ENCODE measurements at places on chromosomes 7 and 10. TPM values are rescaled to one million over a fixed set of nuclear protein-coding genes. Genes with fewer than 3 reads are reported as not detected.

- H3K36me3 ChIP-seq: no peaks in the 10 kb centered on the region
- peaks cover 10% of the 10 kb centered on the region for H3K27me3 ChIP-seq
- H3K4me3 ChIP-seq: no peak overlapping the region
- H3K27ac ChIP-seq: no peak overlapping the region
- no peak for DNase-seq
Observed at GRCh38 chr10:129025787-129026186, 441.3 kb upstream of the MGMT start.

GRCh38 chr7:82029236-82029913, 259.5 kb upstream of the HGF start:
- no peaks in the 10 kb centered on the region for H3K27me3 ChIP-seq
- no peaks in the 10 kb centered on the region for H3K36me3 ChIP-seq
- H3K27ac ChIP-seq: no peak overlapping the region
- DNase-seq: no peak
- H3K4me3 ChIP-seq: no peak overlapping the region
- H3K4me1 ChIP-seq: no peaks in the 10 kb centered on the region

DNA sequence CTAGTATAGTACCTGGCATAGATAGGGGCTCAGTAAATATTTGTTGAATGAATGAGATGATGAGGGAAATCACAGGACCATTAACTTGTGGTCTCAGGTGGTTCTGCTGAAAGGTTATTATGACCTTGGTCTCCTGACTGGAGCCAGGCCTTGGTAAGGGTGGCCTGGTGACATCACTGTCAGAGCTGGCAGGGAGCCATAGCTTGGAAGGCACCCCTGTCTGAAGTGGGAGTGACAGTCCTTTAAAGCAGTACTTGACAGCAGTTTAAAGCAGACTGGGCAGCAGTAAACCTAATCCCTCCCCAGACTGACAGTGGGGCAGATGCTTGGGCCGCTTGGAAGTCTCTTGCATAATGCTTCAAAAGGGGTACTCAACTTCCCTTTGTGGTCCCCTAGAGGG, 13.4 kb downstream of the DPCD start:
- H3K4me1 ChIP-seq: no peaks in the 10 kb centered on the region
- no peak overlapping the region for H3K27ac ChIP-seq
- no peak for DNase-seq
- no peaks in the 10 kb centered on the region for H3K36me3 ChIP-seq
- H3K4me3 ChIP-seq: no peak overlapping the region

DNA sequence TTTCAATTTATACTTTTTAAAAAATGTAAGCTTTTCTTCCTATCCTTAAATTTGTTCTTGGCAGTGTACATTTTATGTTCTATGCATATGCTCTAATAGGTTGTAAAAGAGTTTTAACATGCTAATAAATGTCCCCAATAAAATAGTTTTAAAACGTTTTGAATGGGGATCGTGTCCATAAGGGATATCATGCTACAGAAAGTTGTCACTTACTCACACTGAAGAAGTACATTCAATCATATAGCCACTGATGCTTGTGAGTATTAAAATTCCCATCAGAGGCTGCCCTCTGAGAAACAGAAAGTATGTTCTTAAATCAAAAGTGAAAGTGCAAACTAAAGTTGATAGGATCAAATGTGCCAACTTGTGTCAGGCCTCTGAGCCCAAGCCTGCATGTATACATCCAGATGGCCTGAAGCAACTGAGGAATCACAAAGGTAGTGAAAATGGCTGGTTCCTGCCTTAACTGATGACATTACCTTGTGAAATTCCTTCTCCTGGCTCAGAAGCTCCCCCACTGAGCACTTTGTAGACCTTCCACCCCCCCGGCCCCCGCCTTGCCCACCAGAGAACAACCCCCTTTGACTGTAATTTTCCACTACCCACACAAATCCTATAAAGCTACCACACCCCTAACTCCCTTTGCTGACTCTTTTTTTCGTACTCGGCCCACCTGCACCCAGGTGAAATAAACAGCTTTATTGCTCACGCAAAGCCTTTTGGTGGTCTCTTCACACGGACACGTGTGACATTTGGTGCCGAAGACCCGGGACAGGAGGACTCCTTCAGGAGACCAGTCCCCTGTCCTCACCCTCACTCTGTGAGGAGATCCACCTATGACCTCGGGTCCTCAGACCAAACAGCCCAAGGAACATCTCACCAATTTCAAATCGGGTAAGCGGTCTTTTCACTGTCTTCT, 877 bp upstream of the NOD1 start:
- H3K27ac ChIP-seq: peak overlapping the region; percentile 93
- peak; percentile 54 for DNase-seq
- H3K36me3 ChIP-seq: peaks cover 24% of the 10 kb centered on the region
- H3K4me3 ChIP-seq: peak overlapping the region; percentile 93

- no peaks in the 10 kb centered on the region for H3K27me3 ChIP-seq
- no peak overlapping the region for H3K4me3 ChIP-seq
- no peaks in the 10 kb centered on the region for H3K36me3 ChIP-seq
- H3K27ac ChIP-seq: no peak overlapping the region
- DNase-seq: no peak
Observed at GRCh38 chr7:137040745-137041144, 172.3 kb downstream of the CHRM2 start.

DNA sequence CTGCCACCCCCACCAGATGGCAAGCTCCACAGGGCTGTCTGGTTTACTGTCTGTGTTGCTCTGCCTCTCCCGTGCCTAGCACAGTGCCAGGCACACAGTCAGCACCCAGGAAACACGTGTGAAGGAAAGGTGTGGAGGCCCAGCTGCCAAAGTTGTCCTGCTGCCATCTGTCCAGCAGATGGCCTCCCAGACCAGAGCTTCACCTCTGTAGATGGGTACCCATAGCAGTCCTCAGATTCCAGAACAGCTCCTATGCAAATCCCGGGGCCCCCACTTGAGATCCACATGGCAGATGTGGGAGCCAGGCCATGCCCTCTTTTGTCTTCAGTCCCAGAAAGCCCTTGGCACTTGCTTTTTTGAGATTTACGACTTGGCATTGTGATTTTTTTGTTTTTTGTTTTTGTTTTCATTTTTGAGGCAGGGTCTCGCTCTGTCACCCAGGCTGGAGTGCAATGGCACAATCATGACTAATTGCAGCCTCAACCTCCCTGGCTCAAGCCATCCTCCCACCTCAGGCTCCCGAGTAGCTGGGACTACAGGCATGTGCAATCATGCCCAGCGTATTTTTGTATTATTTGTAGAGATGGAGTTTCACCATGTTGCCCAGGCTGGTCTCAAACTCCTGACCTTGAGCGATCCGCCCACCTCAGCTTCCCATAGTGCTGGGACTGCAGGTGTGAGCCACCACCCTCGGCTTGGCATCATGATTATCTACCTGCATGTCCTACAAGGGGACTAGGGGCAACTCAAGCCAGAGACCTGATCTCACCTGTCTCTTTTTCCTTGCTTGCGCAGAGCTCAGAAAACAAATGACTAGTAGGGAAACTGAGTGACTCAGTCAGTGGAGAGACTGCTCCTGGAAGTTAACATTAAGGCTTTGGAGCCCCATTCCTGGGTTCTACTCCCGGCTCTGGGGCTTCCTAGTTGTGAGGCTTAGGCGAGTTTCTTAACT, 16.9 kb upstream of the PALD1 start:
- peaks cover 2% of the 10 kb centered on the region for H3K4me1 ChIP-seq
- H3K4me3 ChIP-seq: no peak overlapping the region
- no peaks in the 10 kb centered on the region for H3K36me3 ChIP-seq
- peak; percentile 54 for DNase-seq
- H3K27me3 ChIP-seq: peaks cover 37% of the 10 kb centered on the region

DNA sequence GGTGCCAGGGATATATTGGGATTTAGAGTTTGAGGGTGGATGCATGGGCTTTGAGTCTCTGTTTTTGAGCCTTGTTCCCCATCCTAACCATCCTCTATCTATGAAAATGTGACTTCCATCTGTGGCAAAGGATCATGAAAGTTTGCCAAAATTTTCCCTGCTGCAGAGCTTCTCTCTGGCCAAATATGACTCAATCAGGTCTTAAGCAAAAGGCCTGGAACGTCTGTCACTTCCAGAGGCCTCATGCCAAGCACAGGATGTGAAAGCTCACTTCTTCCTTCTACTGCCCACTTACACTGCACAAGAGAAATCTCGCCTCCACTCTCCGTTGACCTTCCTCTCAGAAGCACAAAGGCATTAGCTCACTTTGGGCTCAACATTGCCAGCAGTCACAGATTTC, 696.9 kb upstream of the NRP1 start:
- H3K27me3 ChIP-seq: no peaks in the 10 kb centered on the region
- H3K27ac ChIP-seq: no peak overlapping the region
- no peak overlapping the region for H3K4me3 ChIP-seq
- H3K36me3 ChIP-seq: no peaks in the 10 kb centered on the region
- no peak for DNase-seq

DNA sequence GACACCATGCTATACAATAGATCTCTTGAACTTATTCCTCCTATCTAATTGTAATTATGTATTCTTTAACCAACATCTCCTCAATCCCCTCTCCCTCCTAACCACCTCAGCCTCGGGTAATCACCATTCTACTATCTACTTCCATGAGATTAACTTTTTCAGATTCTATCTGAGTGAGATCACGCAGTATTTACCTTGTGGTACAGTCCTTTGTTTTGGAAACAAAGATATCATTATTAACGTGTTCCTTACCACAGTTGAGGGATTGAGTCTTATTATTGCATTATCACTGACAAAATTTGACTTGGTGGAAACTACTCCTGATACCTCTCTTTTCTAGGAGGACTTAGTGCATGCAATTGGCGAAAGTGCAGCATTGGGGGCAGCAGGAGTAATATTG, 26.0 kb upstream of the HYAL4 start:
- H3K4me3 ChIP-seq: no peak overlapping the region
- H3K27ac ChIP-seq: no peak overlapping the region
- no peaks in the 10 kb centered on the region for H3K36me3 ChIP-seq
- no peaks in the 10 kb centered on the region for H3K27me3 ChIP-seq

- peaks cover 10% of the 10 kb centered on the region for H3K27me3 ChIP-seq
- no peak overlapping the region for H3K27ac ChIP-seq
- no peaks in the 10 kb centered on the region for H3K36me3 ChIP-seq
- H3K4me3 ChIP-seq: no peak overlapping the region
Observed at GRCh38 chr7:106405697-106406141, 120.9 kb upstream of the NAMPT start.

GRCh38 chr10:59770689-59771088, 17.4 kb upstream of the MRLN start:
- DNase-seq: no peak
- no peaks in the 10 kb centered on the region for H3K36me3 ChIP-seq
- no peak overlapping the region for H3K27ac ChIP-seq
- H3K4me3 ChIP-seq: no peak overlapping the region
- H3K27me3 ChIP-seq: no peaks in the 10 kb centered on the region
- no peaks in the 10 kb centered on the region for H3K4me1 ChIP-seq

The SPDYE5 gene
- total RNA-seq: not detected

The BTBD16 gene
- not detected for total RNA-seq

The LMTK2 gene
- 12.8 TPM for total RNA-seq

Measured in activated CD4-positive, alpha-beta T cell treated with anti-CD3 and anti-CD28 coated beads, Interleukin-2, amount 10 ng/mL, durations not matched to agents 7 days and 5 days (primary cell).